ENCODE measurements at places on chromosomes 12 and 14. TPM values are rescaled to one million over a fixed set of nuclear protein-coding genes. Genes with fewer than 3 reads are reported as not detected.

Gene LYZ
- total RNA-seq, result not detected

Gene SERPINA9
- not detected for total RNA-seq

Gene DPPA3
- not detected for total RNA-seq

Gene ANO2
- total RNA-seq, result not detected

Gene KRT73
- not detected for total RNA-seq

Gene BHLHE41
- total RNA-seq, result 2.0 TPM

Gene KIF26A
- total RNA-seq, result not detected

Gene ACRBP
- total RNA-seq, result 0.34 TPM

Gene SMCO2
- total RNA-seq, result not detected

Gene AMIGO2
- 0.60 TPM for total RNA-seq

Gene LIN52
- 4.9 TPM for total RNA-seq

Gene SH2B3
- 7.7 TPM for total RNA-seq

Gene GALC
- 43.4 TPM for total RNA-seq

Gene GYS2
- total RNA-seq, result not detected

Gene MANSC1
- 0.95 TPM for total RNA-seq

Gene SERPINA12
- total RNA-seq, result not detected

Gene DTX1
- 0.09 TPM for total RNA-seq

Gene HAL
- total RNA-seq, result not detected

Gene TPH2
- total RNA-seq, result under 0.01 TPM

Gene RAD9B
- 0.69 TPM for total RNA-seq

Gene MYL6B
- total RNA-seq, result 137 TPM

Gene P2RX2
- total RNA-seq, result 0.16 TPM

Gene ABCD2
- 0.09 TPM for total RNA-seq

Gene SIX6
- not detected for total RNA-seq

Gene TDRD9
- 1.6 TPM for total RNA-seq

Gene PTCSC3
- total RNA-seq, result not detected

Gene RNF34
- 105 TPM for total RNA-seq

Gene KCNA1
- total RNA-seq, result not detected

Gene SCARB1
- 6.6 TPM for total RNA-seq

Gene GNG2
- total RNA-seq, result 21.9 TPM

Gene COX8C
- not detected for total RNA-seq

Gene SLC16A7
- 48.9 TPM for total RNA-seq

Gene BTBD6
- total RNA-seq, result 42.6 TPM

Gene ISM2
- total RNA-seq, result 0.16 TPM

Gene VRTN
- not detected for total RNA-seq

Gene CCDC196
- not detected for total RNA-seq

Gene CEBPE
- 0.16 TPM for total RNA-seq

Gene GPX2
- not detected for total RNA-seq

Gene RAD51B
- 13.2 TPM for total RNA-seq

Gene ZNF605
- 9.4 TPM for total RNA-seq

Gene MDM1
- total RNA-seq, result 10.7 TPM

Gene GALNT9
- 0.95 TPM for total RNA-seq

Gene GOLGA3
- 73.9 TPM for total RNA-seq

Gene HCAR1
- under 0.01 TPM for total RNA-seq

Gene NRXN3
- 0.09 TPM for total RNA-seq

Gene MUCL1
- not detected for total RNA-seq

Gene KRT72
- total RNA-seq, result not detected

Gene PLEKHG7
- not detected for total RNA-seq

Gene TAS2R8
- not detected for total RNA-seq

Gene NINJ2
- total RNA-seq, result 3.0 TPM

Gene PTPN6
- 0.09 TPM for total RNA-seq

Gene RGS6
- not detected for total RNA-seq

Gene ACSM4
- total RNA-seq, result not detected

Gene MYG1
- total RNA-seq, result 56.3 TPM

Gene SLC25A21
- total RNA-seq, result 0.17 TPM
